ENCODE measurements at places on chromosomes 4 and X.

DNA sequence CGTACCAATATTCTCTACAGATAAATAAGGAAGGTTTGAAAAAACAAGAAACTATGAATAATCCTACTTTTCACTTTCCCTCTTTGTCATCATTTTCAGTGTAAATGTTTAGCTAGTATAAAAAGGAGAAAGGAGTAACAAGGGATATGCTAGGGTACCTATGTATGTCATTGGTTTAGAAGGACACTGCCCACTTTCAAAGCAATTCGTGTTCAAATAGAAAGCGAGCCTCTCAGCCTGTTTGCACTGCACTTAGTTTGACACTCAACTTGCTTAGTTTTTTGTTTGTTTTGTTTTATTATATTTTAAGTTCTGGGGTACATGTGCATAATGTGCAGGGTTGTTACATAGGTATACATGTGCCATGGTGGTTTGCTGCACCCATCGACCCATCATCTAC lies 21.6 kb upstream of the RXFP1 start:
- DNase-seq, result no peak

- no peak for DNase-seq
These were observed 51.9 kb downstream of the MAOA start for GRCh38 chrX:43707812-43708548.

DNA sequence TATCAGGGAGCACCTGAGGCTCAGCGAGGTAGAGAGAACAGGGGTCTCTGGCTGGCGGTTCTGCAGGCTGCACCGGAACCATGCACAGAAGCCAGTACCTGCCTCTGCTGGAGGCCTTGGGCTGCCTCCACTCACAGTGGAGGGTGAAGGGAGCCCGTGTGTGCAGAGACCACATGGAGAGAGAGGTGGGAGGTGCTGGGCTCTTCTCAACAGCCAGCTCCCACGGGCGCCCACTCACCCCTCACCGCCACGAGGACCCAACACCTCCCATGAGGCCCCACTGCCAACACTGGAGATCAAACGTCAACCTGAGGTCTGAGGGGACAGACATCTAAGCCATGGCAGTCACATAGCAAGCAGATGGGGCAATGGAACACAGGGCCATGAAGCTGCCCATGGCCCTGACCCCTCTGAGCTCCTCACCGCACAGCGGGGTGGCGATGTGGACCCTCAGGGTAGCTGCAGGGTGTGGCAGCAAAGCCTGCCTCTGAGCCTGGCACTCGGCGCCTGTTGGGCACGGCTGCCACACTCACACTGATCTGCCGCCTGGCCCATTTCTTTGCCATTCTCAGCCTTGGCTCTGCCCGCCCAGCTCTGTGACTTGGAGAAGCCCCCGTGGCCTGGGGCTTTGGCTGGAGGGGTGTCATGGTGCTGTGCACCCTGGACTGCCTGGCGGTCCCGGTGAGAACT lies 44.8 kb downstream of the ADRA2C start:
- no peak for DNase-seq

GRCh38 chr4:101065935-101066485 lies 281.3 kb downstream of the PPP3CA start:
- no peak for DNase-seq

DNA sequence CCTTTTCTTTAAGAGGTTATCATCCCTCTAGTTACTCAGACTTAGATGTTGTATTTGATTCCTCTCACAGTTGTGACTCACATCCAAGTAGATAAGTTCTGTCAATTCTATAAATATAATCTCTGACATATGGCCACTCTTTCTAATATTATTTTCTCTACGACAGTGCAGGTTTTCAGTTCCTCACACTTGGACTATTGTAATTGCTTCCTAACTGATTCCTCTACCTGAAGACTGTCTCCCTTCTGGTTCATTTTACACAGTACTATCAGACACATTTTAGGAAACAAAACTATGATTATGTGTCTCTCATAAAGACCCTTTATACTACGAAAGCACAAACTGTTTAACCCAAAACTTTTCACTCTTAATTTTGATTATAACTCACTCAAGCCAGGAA lies 31.3 kb upstream of the GNRHR start:
- no peak for DNase-seq

DNA sequence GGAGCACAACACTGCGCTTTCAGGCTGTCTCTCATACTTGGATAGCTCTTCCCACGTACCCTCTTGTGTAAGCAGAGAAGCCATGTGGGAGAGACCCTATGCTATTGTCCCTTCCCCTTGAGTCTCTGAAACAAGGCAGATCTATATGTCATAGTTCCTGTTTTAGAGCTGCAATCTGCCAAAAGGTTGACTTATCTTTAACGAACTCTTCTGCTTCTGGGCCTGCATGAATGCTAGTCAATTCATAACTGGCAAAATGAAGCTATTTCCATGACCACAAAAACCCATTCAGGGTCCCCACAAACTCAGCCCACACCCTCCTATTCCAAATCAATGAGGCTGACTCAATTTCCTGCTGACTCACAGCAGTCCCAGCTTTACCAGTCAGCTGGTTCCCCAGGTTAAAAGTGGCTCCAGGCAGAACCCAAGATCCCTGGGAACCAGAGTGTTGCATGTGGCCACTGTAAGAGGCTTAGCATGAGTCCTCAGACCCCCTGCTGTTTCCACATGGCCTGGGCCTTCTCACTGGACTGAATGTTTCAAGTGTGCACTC lies 25.3 kb upstream of the SOD3 start:
- no peak for DNase-seq

- DNase-seq, result no peak
These were observed 8.7 kb downstream of the GASK1B start for GRCh38 chr4:158163941-158164767.

DNA sequence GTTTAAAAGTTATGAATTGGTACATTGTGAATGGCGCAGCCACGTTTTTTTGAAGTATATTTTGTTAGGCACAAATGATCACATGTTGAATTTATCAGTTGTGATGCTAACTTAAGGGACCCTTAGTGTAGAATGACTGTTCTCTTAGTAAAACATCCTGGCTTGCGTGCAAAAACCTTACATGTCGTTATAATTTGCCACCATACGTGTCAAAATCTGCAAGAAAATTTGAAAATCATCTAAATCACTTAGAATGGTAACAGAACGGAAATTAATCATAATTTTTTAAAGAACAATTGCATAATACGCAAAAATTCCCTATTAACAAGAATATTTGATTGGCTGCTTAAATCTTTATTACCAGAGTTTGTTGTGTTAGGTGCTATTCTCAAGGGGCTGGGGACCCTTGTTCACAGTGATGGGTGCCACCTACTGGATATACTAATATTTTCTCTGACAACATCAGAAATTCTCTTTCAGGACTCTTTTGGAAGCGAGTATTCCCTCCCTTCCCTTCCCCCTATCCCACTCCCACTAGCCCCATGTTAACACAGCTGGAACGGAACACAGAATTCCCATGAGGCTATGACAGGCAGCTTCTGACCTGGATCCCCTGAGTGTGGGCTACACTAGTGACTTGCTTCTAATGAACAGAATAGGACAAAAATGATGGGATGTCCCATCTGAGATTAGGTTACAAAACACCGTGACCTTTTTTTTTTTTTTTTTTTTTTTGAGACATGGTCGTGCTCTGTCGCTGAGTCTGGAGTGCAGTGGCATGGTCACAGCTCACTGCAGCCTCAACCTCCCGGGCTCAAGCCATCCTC lies 71.8 kb downstream of the SUPT20HL2 start:
- DNase-seq, result no peak

DNA sequence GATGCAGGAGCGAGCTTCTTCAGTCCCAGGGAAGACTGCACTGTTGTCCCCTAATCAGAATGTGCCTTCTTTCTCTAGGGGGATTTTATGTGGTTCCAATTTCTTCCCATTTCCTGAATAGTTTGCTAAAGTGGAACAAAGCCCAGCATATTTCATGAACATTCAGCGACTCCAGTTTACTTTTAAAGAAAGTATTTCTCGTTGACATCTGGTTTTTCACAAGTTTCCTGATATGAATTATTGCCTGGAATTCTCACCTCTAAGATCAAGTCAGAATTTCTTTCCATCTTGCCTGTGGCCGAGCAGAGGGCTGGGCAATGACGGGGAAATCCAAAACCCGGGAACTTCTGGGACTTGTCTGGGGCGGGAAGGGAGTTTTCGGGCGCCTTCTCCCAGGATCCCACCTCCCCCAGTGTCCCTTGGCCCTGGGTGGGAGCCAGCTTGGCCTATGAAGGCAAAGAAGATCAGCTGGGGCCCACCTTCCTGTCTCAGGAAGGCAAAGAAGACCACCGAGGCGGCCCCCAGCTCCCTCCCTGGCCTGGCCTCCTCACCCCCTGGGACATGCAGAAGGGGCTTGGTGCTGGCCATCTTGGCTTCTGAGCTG lies 15.4 kb downstream of the SORCS2 start:
- DNase-seq, result no peak

DNA sequence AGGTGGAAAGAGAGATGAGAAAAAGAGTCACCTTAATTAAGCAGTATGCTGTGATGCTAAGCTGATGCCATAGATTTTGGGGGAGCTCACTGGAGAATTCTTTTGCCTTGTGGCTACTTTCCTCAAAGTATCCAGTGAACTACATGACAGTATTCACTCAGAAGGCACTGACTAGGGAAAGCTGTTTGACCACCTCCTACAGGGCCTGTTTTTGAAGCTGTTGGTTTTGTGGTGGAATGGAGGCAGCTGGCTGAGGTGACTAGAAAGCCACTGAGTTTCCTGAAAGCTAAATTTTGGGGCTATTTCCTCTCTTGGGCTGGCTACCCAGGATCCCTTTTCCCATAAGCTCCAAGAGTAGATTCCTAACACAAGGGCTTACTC lies 124.8 kb upstream of the EOLA2 start:
- no peak for DNase-seq

DNA sequence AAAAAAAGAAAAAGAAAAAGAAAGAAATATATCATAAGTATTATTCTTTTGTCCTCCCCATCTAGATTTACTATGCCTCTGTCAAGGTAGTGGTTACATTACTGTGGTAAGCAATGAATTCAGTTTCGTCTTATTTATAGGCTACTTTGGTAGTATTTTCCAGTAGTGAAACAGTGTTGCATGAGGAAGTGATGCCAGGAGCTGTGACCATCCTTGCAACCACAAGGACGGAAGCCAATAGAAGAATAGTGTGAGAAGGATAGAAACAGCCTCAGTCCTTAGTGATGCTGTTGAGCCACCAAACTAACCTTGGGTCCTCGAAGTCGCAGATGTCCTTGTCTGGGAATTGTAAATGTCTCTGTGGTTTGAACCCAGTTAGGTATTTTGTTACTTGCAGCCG lies 328.5 kb downstream of the PPP3CA start:
- no peak for DNase-seq

GRCh38 chr4:1305261-1305711 lies 15.6 kb downstream of the MAEA start:
- DNase-seq, result no peak

GRCh38 chr4:30901461-30902451 lies 181.6 kb downstream of the PCDH7 start:
- no peak for DNase-seq

DNA sequence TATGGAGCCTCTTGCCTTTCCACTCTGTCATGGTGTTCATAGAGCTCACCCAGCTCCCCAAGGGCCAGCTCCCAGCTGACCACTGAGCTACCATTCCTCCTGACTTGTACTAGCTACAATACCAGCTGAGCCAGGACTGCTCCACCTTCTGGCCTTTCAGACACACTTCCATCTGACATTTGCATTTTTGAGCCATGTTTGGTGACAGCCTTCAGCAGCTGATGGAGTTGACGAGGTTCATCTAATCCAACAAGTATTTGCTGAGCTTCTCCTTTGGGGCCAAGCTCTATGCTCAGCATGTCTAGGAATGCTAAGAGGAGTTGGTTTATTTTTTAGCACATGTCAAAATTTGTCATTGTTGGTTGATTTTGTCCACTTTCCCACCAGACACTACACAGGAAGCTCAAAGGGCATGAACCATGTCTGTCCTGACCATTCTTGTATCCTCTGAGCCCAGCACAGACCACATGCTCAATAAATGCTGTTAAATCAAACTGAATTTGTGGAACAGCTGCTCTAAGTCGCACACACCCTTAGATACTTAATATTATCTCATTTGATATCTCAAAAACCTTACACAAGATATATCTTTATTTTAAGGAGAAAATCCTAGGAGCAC lies 142.6 kb upstream of the PPARGC1A start:
- no peak for DNase-seq

Data from activated CD4-positive, CD25-positive, alpha-beta regulatory T cell (primary cell).